ENCODE measurements at places on chromosomes 6 and 20. TPM values are rescaled to one million over a fixed set of nuclear protein-coding genes. Genes with fewer than 3 reads are reported as not detected.

GRCh38 chr20:50062006-50062838 is 50.7 kb downstream of the UBE2V1 start:
- DNase-seq, result no peak

GRCh38 chr20:45817376-45818194 is 5.1 kb downstream of the UBE2C start:
- no peak for DNase-seq

The SPDEF gene
- 0.48 TPM for total RNA-seq

DNA sequence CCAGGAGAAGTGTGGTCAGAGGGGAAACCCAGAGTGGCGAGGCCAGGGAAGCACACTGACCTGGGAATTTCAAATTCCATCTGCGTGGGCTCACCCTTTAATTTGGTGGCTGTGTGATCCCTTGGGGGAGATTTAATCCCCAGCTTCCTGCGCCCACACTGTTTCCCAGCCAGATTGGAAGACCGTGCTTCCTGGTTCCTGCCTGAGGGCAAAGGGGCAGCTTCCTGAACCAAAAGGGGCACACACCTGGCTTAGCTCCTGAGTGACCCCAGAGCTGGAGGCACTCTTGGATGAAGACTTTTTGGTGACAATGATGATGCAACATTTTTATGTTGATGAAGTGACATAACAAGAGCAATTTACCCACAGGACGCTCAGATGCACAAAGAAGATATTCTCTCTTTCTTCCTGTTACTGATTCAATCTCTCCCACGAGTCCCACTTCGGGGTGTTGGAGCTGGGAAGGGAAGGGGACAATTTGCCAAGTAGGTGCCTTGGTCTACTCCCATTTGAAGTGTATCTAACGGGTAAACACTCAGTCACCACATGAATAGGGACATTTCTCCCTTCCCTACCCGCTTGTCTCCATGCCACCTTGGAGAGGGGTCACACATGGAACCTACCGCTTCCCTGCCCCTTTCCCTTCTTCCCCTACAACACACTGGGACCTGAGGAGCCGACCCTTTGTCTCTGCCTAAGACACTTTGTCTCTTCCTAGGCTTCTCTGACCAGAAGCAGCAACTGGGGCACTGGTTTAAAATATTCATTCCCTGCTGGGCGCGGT is 28.6 kb upstream of the CDKN1A start:
- no peak for DNase-seq

The IP6K3 gene
- total RNA-seq, result 7.9 TPM

DNA sequence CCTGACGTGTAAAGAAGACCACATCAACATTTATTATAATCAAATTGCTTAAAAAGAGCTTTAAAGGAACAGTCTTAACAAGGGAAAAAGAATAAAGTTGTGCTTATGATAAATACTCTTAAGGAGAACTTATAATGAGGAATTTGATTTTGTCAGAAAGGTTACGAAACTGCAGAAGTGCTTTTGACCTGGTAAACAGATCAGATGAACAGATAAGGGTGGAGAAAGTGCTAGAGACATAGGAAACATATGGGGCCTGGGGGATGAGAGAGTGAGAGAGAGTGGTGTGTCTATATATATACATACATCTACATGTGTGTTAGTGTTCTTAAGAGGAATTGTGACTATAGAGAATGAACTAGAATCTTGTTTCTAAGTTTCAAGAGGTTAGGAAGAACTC is 186.2 kb upstream of the GJE1 start:
- DNase-seq, result no peak

The SLC22A3 gene
- 40.3 TPM for total RNA-seq

DNA sequence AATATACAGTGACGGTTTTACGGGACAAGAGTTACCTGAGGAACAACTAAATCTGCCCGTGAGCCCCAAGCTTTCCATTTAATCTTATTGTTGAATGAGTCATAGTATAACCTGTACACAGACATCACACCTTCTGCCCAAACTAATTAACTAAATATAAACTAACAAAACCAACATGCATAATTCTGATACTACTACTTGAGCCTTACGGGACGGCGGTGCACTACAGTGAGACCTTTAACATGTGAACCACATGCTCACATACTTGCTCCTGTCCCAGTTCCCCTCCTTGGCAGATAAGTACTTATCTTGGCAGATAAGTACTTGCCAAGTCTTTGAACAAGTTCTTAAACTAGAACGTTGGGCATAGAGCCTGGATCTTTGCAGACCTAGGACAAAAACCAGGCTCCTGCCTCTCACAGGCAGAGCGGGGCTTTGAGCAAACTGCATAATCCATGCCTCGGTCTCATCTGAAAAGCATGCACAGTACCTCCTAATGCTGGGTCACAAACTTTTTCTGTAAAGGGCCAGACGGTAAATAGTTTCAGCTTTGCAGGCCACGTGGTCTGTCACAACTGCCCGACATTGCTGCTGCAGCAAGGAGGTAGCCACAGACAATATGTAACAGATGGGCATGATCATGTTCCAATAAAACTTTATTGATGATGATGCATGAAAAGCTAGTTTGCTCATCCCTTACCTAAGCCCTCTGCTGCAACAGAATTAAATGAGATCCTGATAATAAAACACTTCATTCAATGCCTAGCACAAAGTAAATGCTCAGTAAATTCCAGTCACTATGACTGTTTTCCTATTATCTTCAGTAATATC is 23.0 kb downstream of the ZNF217 start:
- no peak for DNase-seq

The ADAM33 gene
- total RNA-seq, result 14.8 TPM

The CRIP3 gene
- total RNA-seq, result 0.80 TPM

DNA sequence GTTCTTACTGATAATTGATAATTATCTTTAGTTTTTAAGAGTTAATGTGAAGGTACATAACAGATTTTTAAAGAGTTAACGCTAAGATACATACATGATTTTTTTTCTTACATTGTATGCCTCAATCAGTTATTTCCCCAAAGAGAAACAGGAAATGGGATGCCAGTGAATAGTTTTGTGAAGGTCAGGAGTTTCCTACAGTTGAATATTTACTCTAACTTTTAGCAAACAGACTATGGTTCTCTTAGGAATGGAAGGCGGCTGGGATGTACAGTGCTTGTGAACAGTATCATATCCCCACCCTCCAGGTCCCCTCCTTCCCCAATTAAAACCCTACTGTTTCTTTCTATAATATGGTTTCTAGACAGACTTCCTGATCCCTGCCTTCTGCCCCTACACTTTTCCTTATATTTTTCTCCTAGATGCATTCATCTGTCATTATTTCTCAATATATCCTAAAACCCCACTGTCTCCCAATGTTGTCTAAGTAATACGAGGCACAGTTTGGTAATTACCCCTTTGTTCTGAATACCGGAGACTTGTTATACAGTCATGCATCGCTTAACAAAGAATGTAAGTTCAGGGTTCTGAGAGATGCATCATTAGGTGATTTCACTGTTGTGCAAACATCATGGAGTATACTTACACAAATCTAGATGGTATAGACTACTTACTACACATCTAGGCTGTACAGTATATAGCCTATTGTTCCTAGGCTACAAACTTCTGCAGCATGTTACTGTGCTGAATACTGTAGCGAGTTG is 29.2 kb downstream of the SLC35A1 start:
- no peak for DNase-seq

DNA sequence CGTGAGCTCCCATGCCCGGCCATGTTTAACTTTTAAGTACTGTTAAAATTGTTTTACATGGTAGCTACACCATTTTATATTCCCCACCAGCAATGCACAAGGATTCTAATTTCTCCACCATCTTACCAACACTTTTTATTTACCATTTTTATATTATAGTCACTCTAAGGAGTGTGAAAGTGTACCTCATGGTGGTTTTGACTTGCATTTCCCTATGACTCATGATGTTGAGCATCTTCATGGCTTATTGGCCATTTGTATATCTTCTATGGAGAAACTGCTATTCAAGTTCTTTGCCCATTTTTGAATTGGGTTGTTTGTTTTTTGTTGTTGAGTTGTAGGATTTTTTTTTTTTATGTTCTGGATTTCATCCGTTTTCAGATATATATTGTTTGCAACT is 15.6 kb upstream of the BPHL start:
- no peak for DNase-seq

The ARHGAP18 gene
- total RNA-seq, result 35.6 TPM

DNA sequence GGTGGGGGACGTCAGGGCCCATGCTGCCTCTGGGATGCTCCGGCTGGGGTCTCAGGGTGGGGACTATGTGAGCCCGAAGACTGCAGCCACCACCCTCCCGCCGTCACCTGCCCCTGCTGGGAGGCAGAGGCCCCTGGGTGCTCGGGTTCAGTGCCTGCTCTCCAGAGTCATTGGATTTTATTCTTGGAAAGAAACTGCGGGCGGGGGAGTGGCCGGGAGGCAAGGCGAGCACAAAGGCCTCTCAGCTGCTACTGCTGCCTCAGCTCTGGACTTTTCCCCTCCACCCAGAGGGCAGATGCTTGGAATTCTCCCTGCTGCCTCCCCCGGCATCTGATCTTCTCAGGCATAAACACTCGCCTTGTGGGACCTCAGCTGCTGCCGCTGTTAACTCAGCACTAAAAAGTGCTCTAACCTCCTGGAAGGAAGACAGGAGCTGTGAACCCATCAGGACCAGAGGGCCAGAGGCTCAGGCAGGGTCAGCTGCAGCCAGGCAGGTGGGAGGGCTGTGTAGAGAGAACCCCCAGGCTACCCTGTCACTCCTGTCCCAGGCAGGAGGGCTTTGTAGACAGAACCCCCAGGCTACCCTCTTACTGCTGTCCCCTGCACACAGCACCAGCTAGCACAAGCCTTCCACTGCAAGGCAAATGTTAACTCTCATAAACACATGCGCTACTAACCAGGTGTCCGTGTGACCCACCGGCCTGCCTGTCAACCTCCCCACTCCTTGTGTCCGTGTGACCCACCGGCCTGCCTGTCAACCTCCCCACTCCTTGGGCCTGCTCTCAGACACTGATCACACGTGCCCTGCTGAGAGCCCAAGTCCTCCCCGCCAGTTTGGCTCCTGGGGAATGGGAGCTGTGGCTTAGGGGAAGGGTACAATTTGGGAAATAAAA is 9.4 kb upstream of the FRMD1 start:
- DNase-seq, result peak; percentile 89

GRCh38 chr20:46775806-46776205 is 66.4 kb downstream of the SLC2A10 start:
- no peak for DNase-seq

The RGS17 gene
- total RNA-seq, result 0.24 TPM

The VWA7 gene
- total RNA-seq, result 1.5 TPM

DNA sequence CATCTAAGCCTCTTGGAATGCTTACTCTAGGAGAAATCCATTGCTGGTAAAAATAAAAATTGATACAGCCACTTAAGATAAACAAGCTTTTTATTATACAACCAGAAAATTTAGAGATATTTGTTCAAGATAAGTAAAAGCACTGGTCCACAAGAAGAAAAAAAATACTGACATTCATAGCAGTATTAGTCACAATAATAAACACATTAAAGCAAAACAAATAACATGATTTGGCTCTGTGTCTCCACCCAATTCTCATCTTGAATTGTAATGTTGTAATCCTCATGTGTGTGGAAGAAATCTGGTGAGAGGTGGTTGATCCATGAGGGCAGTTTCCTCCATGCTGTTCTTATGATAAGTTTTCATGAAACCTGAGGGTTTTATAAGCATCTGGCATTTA is 1093.5 kb upstream of the ADGRB3 start:
- no peak for DNase-seq

DNA sequence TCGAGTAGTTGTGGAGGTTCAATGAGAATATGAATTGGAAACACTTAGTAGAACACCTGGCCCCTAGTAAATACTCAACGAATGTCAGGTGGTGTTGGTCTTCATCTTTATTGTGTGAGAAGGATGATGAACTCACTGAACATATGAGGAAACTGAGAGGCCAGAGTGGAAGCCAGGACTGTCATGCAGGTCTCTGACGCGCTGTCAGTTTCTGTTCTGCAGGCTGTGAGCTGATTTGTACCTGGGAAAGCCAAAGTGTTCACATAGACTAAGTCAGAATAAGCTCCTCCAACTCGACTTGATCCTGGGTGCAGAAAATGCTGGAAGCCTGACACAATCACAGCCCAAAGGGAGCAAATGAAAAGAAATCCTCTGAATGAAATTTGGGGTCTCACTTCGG is 222.2 kb downstream of the LY86 start:
- no peak for DNase-seq

The TNFRSF6B gene
- total RNA-seq, result 3.3 TPM

The LHFPL5 gene
- total RNA-seq, result not detected

- DNase-seq, result no peak
Measured at GRCh38 chr6:41551086-41551700, 5.0 kb downstream of the FOXP4 start.

GRCh38 chr6:157227202-157228166 is 95.8 kb downstream of the TMEM242 start:
- DNase-seq, result no peak

DNA sequence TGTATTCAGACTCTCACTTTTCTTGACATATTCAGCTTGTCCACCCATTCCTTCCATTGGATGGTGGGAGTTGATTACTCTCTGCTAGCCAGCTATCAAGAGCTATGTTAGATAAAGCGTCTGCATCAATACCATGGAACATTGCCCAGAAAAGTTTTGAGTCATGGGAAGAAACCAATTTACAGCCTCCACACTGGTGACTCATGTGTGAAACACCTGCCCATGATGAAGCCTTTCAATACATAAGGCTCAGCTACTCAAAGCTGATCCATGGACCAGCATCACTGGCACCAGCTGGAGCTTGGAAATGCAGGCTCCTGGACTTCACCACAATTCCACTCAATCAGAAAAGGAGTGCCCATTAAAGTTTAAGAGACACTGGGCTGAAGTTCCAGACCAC is 16.1 kb downstream of the PLA2G7 start:
- DNase-seq, result peak; percentile 7

GRCh38 chr6:40894962-40895799 is 143.8 kb downstream of the UNC5CL start:
- DNase-seq, result peak; percentile 82

The MYT1 gene
- total RNA-seq, result 0.08 TPM

The OR2H1 gene
- not detected for total RNA-seq

GRCh38 chr20:53706466-53707370 is 113.1 kb upstream of the ZNF217 start:
- peak; percentile 38 for DNase-seq

The HCRTR2 gene
- 0.16 TPM for total RNA-seq

DNA sequence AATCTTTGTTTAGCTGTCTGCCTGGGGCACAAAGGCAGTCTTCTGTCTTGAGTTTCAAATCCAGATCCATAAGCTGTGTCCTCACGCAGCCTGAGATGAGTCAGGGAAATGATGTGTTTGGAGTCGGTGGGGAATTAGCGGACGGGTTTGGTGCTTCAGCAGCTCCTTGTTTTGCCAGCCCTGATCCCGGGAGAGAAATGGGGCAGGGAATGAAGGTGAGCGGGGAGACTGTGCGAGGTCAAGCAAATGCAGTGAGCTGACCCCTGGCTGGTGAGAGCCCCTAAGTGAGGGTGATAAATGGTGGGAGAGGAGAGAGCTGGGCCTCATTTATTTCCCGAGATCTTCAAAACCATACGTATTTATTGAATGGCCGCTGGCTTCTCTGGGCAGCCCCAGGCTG is 21.6 kb downstream of the DUSP22 start:
- DNase-seq, result no peak

DNA sequence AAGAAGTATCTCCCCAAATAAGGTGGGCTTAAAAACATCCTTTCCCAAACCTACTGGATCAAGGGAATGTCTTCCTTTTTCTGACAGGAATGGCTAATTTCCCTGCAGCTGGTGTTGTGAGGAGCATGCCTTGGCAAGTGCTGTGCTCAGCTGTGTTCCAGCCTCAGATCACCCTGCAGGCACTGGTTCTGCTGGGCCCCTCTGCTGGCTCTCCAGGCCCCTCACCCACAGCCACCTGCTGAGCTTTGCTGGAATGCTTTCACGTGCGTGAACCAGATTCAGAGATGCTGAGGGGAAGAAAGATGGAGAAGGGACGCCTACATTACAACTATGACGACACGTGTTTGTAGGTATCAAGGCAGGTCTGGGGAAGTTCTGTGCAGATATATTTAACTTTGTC is 71.3 kb upstream of the FOXC1 start:
- DNase-seq, result no peak
